ENCODE measurements at places on chromosomes 2 and 18.
A peak's percentile ranks its signal among the peaks of the same experiment; 100 is the strongest.

GRCh38 chr18:59876310-59876626, 23.5 kb upstream of the PMAIP1 start:
- no peak for DNase-seq

DNA sequence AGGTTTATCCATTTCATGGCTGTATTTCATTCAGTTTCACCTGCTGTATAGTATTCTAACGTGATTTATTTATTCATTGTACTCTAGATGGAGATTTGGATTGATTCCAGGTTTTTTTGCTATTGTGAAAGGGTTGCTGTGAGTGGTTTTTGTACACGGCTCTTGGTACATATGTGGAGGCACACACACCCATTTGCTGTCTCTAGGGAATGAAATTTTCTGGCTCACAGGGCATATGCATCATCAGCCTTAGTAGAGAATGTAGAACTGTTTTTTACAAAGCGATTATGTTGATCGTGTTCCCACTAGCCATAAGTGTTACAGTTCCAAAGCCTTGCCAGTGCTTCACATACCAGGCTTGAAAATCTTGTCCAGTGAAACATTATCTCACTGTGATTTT, 5.1 kb downstream of the SPTBN1 start:
- peak; percentile 26 for DNase-seq

DNA sequence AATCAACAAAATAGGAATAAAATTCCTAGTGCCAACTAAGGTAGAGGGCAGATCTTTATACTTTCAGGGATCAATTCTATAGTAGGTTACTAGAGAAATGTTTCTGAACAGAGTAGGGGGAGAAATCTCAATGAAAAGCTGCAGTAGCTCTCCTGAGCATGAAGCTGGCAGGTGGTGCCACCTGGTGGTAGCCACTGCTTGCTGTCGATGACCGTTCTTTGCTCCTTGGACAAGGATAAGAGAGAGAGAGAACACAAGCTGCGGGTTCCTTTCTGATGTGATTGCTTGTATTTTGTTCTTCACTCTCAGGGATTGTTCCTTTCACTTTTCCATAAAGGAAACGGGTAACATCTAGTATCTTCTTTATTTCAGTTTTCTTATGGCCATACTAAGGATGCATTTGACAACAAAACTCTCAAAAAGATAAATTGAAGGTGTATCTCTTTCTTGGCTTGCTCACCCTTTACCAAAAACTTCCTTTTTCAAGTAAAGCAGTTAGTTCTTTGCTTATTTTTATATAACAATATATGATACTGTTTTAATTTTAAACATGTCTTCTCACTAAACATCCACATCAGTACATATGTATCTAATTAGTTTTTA, 18.6 kb upstream of the MRPL19 start:
- DNase-seq: peak; percentile 72

DNA sequence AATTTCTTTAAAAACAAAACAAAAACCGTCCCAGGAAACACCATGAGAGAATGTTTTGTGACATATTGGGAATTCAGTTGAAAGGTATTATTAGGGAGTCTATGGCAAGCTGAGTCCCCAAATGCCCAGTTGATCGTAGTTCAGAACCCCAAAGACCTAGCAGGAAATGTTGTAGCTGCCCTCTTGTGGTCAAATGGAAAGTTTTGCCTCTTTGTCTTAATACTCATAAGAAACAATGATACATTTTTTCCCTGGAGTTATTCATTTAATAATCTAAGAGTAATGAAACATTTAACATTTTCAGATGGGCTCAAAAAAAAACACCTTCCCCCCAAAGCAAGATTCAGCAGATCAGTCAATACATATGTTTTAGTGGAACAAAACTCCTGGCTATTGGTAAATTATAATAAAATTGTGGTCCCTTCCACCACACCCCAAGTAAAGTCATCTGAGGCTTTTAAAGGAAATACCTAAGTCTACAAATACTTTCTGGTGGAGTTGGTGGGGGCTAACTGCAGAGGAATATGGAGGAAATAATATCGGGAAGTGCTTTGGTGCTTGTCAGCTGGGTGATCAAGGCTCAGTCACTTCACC, 37.8 kb upstream of the EFEMP1 start:
- DNase-seq: peak; percentile 45

All from NCI-H2081 (cell line).